Right hindlimb (tissue), 1 donor: ENCODE measurements at places on chromosomes 13 and 19.

GRCh38 chr13:80400164-80400864 lies 59.4 kb upstream of the SPRY2 start:
- no peak for DNase-seq

GRCh38 chr13:44223770-44224444 lies 149.7 kb upstream of the SERP2 start:
- DNase-seq, result no peak

GRCh38 chr13:113534236-113534860 lies 43.8 kb upstream of the DCUN1D2 start:
- DNase-seq, result no peak

DNA sequence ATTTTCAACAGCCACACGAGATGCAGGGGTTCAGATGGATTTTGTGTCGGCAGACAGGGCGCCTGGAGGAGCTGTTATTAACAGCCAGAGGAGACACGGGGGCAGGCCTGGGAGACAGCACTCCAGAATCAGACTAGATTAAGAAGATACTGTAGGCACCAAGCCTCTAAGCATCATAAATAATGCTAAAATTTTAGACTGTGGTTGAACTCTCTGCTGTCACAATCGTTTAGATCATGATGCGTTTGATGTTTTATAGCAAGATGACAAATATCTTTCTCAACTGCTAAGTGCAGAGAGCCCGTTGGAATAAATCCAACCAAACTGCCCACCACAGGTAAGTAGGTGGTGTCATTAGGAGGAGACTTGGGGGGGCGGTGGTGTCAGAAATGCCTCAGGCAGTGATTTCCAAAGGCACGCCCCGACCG lies 63.9 kb downstream of the CEBPG start:
- no peak for DNase-seq

DNA sequence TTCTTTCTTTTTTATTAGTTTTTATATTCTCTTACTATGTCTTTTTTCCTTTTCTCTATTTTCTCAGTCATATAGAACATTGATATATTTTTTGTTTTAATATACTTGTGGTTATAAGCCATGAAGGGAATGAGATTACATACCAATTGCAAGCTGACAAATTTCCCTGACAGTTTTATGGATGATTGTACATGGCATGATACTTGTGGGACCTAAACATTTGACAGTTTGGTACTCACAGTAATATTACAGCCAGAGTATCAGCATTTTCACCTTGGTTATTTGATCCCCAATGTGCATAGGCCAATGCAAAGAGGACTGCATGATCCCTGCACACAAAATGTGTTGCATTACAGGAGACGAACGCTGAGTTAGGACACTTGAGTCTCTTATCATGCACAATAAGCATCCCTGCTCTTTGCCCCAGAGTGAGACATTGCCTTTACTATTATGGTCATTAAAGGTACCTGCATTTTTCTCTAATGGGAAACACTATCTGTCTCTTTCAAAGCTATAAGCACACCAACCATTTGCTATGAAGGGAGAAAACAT lies 713.4 kb upstream of the PCDH20 start:
- no peak for DNase-seq

GRCh38 chr13:30714629-30715371 lies 20.5 kb upstream of the ALOX5AP start:
- DNase-seq, result no peak

DNA sequence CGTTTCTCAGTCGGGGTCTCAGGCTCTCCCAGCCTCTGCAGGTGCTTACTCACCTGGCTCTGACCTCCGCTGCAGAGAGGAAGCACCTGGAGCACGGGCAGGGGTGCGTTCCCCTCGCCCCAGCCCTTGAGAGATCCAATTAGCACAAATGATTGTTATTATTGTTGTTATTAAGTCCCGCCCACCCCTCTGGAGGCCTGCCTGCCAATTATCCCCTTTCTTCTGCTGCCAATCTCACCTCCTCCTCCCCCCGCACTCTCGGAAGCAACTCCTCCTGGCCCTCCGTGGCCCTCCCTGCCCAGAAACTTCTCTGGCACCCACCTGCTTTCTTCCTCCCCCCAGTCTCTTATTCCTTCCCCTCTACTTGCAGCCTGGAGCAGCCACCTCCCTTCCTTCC lies 8.8 kb downstream of the ZNF787 start:
- DNase-seq, result no peak
